ENCODE measurements at places on chromosomes 12 and 14.

DNA sequence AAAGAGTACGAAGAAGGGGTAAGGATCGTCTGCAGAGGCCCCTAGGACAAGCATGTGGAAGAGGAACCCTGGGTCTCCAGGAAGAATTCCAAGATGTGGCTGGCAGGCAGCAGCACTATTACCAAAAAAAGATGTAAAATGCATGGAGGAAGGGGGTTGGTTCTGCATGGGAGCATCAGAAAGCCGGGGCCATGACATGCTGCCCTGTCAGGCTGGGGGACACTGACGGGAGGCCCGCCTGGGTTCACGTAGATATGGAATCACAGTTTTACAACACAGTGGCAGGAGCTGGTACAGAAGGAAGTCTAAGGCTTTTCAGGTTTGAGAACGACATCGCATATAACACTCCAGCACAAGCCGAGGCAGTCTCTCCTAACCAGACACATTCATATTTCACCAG is 150.0 kb upstream of the GSC start:
- DNase-seq = no peak

DNA sequence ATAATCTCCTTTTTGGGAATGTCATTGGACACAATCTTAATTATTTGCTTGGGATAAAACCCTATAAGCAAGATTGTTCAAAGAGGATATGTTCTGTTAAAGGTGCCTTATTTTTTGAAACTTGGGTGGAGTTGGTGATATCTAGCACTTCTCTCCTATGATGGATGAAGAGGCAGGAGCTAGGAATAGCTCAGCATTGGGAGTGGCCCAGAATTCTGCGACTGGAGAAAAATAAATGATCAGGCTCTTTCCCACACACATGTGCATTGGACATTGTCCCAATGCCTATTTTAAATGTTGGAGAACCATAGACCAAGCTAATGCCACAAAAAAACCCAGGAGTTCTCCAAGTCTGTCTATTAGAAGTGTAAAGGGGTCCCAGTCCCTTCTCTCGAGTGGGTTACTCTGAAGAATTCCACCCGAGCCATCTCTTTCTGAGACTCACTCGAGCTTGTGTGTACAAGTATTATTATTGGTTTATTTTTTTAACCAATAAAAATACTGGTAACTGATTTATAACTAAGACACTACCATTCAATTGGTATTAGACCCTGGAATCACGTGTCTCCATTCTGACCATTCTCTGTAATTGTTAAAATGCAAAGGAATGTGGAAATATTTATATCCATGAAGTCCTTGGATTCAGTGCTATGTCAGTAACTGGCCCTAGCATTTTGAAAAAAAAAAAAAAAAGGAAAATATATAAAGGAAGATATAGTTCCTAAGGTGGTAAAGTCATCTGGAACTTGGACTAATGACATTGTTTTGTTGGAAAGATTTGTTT is 437.5 kb upstream of the TMEM132C start:
- no peak for DNase-seq

DNA sequence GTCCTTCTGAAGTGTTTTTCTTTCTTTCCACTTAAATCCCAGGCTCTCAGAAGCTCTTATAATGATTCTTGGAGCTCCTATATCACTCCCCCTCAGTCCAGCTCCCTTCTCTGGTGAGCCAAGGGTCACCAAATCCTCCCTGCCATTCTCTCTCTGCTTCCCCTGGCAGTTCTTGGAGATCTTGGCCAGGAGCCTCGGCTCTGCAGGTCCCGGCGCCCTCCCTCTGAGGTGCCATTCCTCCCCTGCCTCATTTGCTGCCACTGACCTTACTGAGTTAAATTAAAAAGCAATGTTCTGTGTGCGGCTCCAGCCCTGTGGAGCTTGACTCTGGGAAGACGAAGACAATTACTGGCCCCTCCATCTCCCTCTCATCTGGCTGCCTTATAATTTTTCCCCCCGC is 7.0 kb downstream of the CISTR start:
- no peak for DNase-seq

DNA sequence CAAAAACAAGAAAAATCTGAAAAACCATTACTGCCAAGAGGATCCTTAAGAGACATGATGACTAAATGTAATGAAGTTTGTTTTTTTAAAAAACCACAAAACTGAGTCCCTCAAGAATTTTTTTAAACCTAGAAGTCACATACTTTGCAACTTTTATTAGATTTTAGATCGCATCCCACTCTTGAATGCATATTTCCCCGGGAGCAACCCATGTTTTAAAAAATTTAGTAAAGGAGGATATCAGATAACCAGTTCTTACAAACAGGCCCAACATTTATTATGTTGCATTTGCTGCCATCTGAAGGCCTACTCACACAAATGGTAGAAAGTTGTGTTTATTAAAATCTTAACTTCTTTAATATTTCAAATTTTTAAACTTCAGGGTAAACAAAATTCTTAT is 44.3 kb upstream of the CCT2 start:
- no peak for DNase-seq

DNA sequence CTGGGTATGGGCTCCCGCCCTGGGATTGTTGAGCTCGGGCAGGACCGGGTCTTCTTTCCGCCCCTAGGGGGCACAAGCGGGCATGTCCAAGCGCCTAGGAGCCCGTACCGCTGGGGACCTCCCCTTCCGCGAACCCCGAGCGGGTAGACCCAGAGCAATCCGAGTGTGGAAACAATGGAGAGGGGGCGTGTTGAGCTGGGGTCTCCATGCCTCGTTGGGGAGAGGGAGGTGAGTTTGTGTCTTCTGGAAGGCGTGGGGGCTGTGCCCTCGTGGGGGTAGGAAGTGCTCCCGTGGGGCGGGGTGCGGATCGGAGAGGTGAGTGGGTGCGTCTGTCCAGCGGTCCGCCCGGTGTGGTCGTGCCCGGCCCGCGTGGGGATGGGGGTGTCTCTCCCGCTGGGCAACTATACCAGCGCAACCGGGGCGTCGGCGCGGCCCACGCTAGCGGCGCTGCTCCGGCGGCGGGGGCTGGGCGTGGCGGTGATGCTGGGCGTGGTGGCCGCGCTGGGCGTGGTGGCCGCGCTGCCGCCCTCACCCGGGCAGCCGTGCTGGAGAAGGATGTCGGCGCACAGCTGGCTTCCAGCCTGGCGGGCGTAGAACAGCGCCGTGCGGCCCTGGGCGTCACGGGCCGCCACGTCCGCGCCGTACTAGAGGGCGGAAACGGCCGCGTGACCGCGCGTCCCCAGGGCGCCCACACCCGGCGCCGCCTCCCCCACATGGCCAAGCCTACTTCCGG is 12.2 kb downstream of the AGAP2 start:
- DNase-seq = peak; percentile 9

DNA sequence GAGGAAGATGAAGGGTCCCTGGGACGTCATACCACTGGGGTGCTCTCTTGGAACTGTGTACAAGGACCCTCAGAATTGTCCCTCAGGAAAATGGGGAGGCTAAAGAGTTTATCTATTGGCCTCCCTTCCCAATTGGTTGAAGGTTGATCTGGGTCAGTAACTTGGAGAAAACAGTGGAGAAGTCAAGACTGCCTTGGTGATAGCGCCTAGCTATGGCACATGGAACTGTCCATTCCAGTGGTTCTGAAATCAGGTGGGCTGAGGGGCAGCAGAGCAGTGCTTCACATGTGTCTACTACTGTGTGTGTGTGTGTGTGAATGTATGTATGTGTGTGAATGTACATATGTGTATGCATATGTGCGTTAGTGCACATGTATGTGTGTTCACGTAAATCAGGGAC is 316.1 kb downstream of the AACS start:
- DNase-seq = no peak

- peak; percentile 87 for DNase-seq
Measured at GRCh38 chr12:52867642-52868041, 18.8 kb upstream of the KRT78 start.

GRCh38 chr12:54053003-54053750 is 458 bp upstream of the HOXC4 start:
- DNase-seq = no peak

DNA sequence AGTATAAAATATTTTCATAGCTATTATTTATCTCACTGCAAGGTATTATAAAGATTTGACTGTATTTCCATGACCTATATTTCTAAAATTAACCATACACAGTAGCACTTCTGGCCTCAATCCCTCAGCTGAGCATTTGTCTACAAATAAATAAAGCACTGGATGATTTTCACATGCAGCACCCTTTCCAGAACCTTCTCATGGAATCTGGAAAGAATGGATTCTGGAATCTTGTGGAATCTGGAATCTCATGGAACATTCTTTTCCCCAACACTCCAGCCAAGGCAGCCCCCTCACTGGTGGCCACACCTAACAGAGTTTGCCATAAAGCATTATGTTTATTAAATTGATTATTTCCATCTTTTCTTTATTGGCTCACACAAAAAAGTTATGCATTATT is 199.2 kb downstream of the MSRB3 start:
- DNase-seq = no peak

- peak; percentile 81 for DNase-seq
Measured at GRCh38 chr14:23094666-23095195, at the start of gene ACIN1. ACIN1 (minus strand) TSS chr14:23095136; CDS start chr14:23095112, 24 bp downstream.

GRCh38 chr12:20439626-20440025 is 71.3 kb downstream of the PDE3A start:
- DNase-seq = no peak

- no peak for DNase-seq
Measured at GRCh38 chr12:102051431-102051965, 10.3 kb downstream of the WASHC3 start.

- DNase-seq = peak; percentile 19
Measured at GRCh38 chr14:83071888-83072501, 1538.3 kb upstream of the SEL1L start.

- DNase-seq = no peak
Measured at GRCh38 chr12:110200124-110200417, 75.9 kb downstream of the IFT81 start.

DNA sequence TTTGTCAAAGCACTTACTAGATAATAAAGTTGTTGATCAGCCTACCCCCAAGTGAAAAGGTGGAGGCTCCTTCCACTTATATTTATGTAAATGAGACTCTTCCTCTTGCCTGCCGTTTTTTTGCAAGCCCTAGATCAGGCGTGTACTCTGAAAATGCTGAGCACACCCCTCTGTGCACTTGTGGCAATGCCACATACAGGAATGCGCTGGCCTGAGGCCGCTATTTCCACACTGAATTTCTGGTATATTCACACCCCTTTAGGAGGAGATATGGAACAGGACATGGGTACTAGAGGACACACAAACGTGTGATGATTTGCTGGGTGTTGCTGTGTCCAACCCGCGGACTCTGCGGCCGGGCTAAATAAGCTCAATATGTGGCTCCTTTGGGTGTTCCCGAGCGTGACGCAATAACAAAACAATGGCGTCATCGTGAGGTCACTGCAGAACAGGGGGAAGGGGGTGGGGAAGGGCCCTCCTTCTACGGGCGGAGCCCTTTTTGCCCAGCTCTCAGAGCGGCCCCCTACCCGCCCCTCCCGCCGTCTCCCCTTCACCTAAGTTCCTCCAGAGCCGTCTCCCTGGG is 554 bp upstream of the TSPAN31 start:
- peak; percentile 81 for DNase-seq

GRCh38 chr14:88941414-88941813 is 117.0 kb downstream of the TTC8 start:
- DNase-seq = no peak

DNA sequence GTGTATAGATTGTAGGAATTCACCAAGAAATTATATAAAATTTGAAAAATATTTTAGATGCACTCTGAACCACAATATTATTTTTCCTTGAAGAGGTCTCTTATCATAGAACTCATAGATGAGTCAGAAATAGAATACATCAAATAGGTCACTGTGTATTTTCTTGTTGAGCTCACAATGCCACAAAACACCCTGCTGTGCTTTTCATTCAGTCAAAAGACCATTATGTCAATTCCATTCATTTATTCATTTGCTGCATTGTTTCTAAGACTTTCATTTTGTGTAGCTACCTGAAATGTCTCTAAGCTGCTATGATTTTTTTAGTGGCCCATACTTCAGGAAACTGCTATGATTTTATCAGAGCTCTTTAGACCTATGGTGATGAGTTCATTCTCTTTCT is 231.9 kb upstream of the AVPR1A start:
- no peak for DNase-seq

DNA sequence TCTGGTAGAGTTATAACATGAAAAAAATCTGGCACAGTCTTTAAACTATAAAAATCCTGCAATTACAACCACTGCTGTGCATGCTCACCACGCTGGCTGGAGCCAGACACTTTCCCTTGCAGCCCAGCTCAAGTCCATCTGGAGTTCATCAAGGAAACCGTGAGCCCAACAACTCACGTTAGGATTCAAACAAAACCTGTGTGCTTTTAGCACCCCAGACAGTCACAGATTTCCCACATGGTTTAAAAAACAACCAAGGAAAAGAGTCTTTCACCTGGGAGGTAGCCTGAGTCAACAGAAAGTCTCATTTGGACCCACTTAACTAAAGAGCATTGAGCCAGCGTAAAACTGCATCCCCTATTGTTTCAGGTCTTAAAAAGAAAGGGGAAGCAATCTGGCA is 4.7 kb downstream of the LRIG3 start:
- DNase-seq = no peak

GRCh38 chr12:65663648-65664047 is 160.6 kb upstream of the HMGA2 start:
- DNase-seq = no peak

DNA sequence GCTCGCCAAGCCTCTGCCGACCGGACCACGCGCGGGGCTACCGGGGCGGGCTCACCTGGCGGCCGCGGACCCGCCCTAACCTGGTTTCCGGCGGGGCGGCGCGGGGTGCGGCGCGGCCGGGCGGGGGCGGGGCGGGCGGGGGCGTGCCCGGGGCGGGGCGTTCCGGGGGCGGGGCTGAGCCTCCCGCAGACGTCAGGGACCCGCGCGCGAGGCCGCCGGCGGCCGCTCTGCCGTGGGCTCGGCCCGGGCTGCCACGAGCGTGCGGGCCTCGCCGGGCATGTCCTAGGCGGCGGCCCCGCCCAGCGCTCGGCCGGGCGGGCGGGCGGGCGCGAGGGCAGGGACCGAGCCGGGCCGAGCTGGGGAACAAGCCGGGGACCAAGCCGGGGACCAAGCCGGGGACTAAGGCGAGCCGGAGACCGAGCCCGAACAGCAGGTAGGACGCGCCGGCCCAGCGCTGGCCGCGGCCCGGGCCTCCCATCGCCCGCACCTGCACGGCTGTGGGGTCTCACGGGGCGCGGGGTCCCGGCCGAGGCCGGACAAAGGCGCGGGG is at the start of gene CEP170B:
TSS of gene CEP170B (plus strand) at position 188 of the 550 bp plus-strand sequence. CDS start 3,183 bp downstream, outside the sequence.
- peak; percentile 8 for DNase-seq

GRCh38 chr12:83052890-83053541 is 366.3 kb downstream of the TMTC2 start:
- no peak for DNase-seq
